ENCODE measurements at places on chromosomes 4 and X. TPM values are rescaled to one million over a fixed set of nuclear protein-coding genes. Genes with fewer than 3 reads are reported as not detected.

GRCh38 chr4:108662629-108663028 is 12.2 kb downstream of the OSTC start:
- H3K4me3 ChIP-seq, result no peak overlapping the region
- H3K4me1 ChIP-seq, result no peaks in the 10 kb centered on the region
- H3K27ac ChIP-seq, result no peak overlapping the region
- H3K36me3 ChIP-seq, result peaks cover 63% of the 10 kb centered on the region
- no peak for DNase-seq
- H3K27me3 ChIP-seq, result no peaks in the 10 kb centered on the region

DNA sequence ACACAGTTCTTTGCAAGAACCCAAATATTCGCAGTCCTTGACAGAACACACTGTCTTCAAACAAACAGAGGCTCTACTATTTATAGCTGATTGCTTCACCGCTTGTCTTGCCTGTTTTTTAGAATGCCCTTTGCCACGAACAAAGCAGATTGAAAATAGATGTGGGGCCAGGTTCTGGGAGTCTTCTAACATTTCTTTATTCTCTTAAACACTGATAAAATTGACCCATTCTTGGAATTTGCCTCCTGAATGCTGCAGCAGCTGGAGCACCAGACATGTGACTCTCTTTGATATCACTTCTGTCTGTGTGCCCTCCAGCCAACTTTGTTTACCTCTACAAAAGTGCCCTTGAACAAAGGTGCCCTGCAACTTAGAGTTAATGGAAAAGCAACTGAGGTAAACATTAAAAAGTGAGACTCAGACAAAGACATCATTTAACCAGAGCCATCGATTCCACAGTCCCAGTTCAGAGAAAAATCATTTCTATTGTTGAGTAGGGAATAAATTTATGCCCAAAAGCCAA is 64.2 kb upstream of the SPP1 start:
- H3K27ac ChIP-seq, result no peak overlapping the region
- H3K36me3 ChIP-seq, result no peaks in the 10 kb centered on the region
- no peaks in the 10 kb centered on the region for H3K27me3 ChIP-seq

Gene SPANXN5
- not detected for total RNA-seq

Gene HELT
- not detected for total RNA-seq

DNA sequence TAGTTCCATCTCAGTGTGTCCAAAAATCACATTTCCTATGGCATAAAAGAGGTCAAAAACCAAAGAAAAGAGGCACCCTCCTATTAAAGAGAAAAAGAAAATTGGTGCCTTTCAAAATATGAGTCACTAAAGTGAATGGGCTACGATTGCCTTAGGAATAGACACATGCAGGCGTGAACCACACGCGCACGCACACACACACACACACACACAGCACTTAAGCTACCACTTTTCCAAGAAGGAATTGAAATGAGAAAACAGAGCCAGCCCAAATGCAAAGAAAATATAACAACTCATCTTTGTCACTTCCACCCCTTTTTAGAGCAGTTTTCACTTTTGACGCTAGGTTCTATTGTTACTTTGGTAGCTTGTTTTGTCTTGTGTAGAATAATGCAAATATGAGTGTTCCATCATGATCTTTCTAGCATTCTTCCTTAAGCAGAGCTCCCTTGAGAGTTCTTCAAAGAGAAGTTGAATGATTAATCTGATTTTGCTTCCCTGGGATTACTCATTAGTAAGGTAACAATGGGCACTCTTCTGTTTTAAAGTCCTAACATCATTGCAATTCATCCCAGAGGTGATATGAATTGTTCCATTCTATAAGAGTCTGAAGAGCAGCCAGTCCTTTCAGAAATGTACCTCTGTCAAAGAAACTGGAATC is 239.2 kb upstream of the GNPDA2 start:
- H3K27me3 ChIP-seq, result no peaks in the 10 kb centered on the region
- H3K4me3 ChIP-seq, result no peak overlapping the region
- DNase-seq, result no peak
- no peak overlapping the region for H3K27ac ChIP-seq
